ENCODE measurements at places on chromosomes 1 and 21.

DNA sequence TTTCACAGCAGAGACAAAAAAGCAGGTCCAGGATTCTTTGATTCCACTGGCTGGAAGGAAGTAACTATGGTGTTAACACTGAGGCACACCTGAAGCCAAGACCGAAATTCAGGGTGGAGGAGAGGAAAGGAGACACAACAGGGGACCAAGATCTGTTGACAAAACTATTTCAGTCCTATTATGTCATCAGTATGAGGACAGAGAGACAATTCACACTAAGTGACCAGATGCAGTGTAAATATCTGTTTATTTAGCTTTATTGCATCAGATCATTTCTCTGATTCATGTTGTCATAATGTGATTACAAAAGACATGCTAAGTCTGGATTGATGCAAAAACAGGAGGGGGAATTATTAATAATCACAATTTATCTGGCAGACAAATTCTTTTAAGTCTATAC lies 118.8 kb downstream of the SIPA1L2 start:
- DNase-seq: no peak

DNA sequence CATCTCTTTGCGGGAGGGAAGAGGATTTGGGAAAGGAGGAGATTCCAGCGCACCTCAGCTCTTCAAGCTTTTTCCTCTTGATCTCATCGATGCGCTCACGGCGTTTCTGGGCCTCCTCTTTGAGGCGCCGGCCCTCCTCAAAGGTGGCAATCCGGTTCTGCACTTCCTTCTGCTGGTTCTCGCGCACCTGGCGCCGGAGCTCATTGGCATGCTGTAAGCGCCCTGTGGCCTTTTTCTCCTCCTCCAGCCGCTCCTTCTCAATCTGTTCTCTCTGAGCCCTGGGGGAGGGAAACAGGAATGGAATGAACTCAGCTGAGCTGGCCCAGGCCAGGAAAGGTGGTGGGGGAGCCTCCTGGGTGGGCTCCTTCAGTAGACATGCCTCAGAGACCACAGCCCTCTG lies 10.4 kb upstream of the VSIG8 start:
- DNase-seq: no peak

DNA sequence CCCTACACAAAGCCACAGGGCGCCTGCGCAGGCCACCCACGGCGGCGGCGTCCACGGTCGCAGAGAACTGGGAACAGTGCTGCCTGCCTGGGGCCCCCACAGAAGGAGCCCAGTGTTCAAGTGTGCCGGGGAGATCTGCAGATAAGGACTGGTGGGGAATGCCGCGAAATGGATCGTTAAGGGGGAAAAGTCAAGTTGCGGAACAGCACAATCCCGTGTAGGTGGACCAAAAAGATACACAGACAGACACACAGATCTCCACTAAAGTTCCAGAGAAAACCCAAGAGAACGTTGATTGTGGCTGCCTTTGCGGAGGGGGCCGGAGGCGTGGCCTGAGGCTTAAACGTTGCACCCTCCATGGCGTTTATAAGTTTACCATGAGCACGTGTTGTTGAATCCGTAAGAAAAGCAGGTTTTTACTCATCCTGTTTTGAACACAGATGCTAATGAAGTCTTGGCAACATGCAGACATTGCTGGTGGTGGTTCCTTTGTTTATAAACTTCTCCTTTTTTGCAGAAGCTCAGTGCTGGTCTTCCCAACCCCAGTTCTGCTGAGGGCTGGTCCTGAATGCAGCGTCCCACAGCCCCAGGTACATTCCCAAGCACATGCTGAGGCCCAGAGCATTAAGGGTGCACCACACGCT lies 4.1 kb downstream of the SPATC1L start:
- DNase-seq: no peak

DNA sequence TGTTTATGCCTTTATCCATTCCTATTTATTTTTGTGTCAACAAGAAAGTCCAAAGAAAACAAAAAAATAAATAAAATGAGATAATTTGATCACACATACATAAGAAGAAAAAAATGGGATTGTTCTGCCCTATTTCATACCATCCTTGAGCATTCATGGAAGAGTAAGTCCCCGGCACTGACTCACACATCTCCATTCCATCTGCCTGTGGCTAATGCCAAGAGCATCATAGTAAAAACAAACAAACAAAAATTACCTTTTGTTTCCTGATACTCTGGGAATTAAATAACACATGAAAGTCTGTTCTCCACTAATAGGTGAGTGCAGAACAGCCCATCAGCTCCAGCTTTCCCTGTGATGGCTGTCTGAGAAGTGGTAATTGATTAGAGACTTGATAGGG lies 48.1 kb upstream of the BACE2 start:
- no peak for DNase-seq

Data from stimulated activated CD4-positive, alpha-beta T cell treated with anti-CD3 and anti-CD28 coated beads, Interleukin-2, amount 100 ng/mL, for 4 hours (primary cell).